BJ (cell line): ENCODE measurements at places on chromosomes 6 and 20. TPM values are rescaled to one million over a fixed set of nuclear protein-coding genes. Genes with fewer than 3 reads are reported as not detected.
A peak's percentile ranks its signal among the peaks of the same experiment; 100 is the strongest.

HSPA1L gene
- polyA plus RNA-seq: 0.90 and 0.99 TPM in 2 replicates

TTLL9 gene
- polyA plus RNA-seq: 0.11 and 0.18 TPM in 2 replicates

CCN2 gene
- polyA plus RNA-seq: 318 and 326 TPM in 2 replicates

TSBP1 gene
- polyA plus RNA-seq: not detected in 2 replicates

MUC21 gene
- polyA plus RNA-seq: not detected in 2 replicates

RGS17 gene
- 0.09 and 0.12 TPM in 2 replicates for polyA plus RNA-seq

AFG1L gene
- polyA plus RNA-seq: 1.7 and 2.6 TPM in 2 replicates

FNDC11 gene
- 0.26 and 0.76 TPM in 2 replicates for polyA plus RNA-seq

RAMACL gene
- polyA plus RNA-seq: 0.26 and 0.32 TPM in 2 replicates

PEDS1 gene
- polyA plus RNA-seq: 26.1 and 52.3 TPM in 2 replicates

OR5V1 gene
- not detected in 2 replicates for polyA plus RNA-seq

OPRM1 gene
- polyA plus RNA-seq: not detected in 2 replicates

GNMT gene
- 0.10 and 0.39 TPM in 2 replicates for polyA plus RNA-seq

DNA sequence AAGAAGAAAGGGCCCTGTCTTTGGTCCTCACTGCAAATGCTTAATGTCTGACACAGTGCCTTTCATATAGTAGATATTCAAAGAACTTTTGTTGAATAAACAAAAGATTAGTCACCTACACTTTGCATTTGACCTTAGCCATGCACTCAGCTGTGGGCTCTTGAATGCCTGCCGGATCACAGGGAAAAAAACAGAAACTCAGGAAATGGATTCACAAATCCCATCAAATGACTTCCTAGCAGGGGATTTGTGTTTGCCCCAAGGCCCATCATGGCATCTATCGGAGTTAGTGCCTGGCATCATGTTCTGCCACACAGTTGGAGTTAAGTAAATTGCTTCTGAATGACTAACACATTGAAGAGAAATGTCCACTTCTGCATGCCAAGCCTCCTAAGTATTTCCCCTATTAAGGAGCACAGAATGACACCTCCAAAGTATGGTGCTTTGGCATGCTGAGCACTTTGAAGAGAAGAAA, 72.3 kb upstream of the DST start:
- DNase-seq: peak; percentile 53

DNA sequence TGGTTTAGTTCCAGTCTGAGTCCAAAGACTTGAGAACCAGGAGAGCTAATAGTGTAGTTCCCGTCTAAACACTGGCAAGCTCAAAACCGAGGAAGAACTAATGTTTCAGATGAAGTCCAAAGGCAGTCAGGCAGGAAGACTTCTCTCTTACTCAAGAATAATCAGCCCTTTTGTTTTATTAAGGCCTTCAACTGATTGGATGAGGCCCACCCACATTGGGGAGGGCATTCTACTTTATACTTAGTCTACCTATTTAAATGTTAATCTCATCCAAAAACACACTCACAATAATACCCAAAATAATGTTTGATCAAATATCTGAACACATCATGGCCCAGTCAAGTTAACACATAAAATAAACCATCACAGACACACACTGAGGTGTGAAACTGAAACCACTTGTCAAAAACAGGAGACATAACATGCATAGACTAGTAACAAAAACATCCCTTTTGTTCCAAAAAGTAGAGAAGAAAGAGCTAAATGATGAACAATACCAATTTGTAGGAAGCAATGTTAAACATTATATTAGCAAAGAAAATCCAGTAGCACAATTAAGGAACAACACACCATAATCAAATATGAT, 50.2 kb upstream of the SENP6 start:
- no peak for DNase-seq

GRCh38 chr6:154301839-154302752, 54.5 kb downstream of the IPCEF1 start:
- peak; percentile 26 for DNase-seq

- no peak for DNase-seq
Measured at GRCh38 chr6:5469101-5469846, 208.0 kb downstream of the FARS2 start.

GRCh38 chr6:80133020-80133419, 26.5 kb downstream of the BCKDHB start:
- DNase-seq: no peak

DNA sequence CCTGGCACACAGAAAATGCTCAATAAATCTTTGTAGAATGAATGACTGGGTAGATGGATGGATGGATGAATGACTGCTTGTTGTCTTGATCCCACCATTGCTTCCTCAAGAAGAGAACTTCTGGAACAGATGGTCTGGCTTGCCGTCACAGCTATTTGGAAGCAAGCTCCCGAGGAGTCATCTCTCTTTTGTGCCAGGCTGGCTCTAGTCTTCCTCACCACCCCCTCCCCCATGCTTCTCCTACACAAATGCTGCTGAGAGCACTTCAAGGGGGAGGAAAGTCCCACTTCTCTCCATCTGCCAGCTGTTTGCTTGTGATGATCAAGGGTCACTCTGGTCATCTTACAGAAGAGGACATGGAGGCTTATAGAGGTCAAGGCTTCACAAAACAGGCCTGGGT, 11.6 kb upstream of the KCNG1 start:
- DNase-seq: no peak

- DNase-seq: no peak
Measured at GRCh38 chr20:24149175-24149574, 160.6 kb upstream of the GGTLC1 start.

DNA sequence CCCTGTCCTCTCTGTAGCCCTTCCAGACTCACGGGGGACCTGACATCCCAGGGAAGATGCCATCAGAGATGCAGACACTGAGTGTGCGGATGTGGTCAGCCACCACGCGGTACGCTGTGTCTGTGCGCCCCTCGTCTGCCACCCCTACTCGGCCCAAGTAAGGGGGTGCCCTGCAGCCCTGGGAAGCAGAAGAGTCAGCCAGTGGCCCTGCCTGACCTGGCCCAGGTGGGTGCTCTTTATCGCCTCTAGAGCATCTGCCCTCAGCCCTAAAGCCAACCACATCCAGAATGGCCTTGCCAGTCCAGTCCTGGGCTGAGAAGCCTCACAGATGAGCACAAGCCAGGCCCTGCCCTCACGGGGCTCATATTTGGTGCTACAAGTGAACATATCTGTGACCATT, 5.9 kb downstream of the AARS2 start:
- DNase-seq: no peak

DNA sequence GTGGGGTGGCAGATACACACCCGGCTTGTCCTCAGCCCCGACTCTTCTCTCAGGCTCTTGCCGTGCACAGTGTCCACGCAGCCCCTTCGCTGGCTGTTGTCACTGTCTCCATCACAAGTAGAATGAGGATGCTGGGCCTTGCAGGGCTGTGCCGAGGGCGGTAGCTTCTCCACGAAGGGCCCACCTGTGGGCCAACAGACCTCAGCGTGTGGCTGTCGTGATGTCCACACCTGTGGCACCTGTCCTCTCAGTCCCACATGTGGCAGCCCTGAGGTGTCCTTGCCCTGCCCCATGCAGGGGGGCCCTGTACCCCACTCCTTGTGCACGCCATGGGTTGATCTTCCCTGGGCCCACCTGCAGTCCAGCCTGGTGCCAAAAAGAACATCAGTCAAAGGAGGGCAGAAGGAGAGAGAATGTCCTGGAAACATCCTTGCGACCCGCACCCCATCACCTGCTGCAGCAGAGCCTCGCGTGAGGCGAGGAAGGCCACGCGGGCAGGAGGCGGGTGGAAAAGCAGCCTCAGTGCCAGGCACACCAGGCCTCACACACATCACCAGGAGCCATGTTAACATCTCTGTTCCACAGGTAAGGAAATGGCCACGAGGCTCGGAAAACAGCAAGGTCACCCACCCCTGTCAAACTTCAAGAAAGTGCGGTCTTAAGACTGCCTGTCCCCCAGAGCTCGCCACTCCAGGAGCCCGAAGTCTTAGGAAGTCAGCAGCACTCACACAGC, 22.3 kb upstream of the AFDN start:
- DNase-seq: no peak

DNA sequence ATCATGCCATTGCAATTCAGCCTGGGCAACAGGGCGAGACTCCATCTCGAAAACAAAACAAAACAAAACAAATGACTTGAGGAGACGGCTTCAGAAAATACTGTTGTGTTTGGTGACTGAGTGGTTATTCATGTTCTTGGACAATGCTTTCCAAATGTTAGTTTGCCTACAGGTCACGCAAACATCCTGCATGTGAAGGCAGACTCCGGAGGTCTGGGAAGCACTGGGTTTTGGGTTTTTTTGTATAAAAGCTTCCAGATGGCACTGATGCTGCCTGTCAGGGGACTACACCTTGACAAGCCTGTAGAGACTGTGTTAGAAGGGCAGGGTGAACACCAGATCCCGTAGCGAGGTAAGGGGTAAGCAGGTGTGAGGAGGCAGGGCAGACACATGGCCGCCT, 81.7 kb downstream of the THBS2 start:
- DNase-seq: peak; percentile 92

- DNase-seq: no peak
Measured at GRCh38 chr6:40822619-40823018, 216.4 kb downstream of the UNC5CL start.

DNA sequence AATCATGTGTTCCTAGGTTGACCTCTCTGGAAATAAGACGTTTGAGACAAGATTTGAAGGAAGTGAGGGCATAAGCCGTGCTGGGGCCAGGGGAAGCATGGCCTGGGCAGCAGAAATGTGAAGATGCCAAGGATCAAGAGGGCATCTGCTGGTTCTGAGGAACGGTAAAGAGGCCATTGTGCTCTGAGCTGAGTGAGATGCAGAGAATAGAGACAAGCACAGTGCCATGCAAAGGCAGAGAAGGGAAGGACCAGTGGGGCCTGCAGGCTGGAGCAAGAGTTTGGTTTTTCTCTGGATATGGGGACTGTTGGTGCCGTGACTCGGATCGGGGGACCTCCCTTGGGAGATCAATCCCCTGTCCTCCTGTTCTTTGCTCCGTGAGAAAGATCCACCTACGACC, 50.8 kb downstream of the SMPDL3A start:
- no peak for DNase-seq

- no peak for DNase-seq
Measured at GRCh38 chr6:131199568-131200272, 64.5 kb downstream of the AKAP7 start.

DNA sequence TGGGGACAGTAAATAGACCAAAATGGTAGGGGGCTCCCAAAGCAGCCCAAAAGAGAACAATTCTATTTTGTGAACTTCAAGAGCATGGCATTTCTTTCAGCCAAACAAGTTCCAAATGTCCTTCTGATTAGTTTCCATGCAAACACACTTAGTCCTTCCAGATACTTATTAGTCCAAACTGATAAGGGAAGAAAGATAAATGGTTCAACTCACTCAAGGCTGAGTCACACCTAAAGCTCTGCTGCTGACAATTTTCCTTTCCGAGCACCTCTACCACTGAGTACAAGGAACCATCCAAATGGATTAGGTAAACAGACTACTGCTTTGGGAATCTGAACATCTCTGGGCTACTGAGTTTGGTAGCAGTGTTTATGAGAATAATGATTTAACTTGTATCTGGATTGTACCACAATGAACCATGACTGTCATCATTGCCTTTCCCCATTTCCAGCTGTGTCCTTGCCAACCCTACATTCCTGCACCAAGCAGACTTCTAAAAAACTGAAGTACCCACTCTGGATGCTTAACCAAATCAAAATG, 71.2 kb downstream of the TNFRSF21 start:
- DNase-seq: no peak

GRCh38 chr20:4507288-4507719, 214.4 kb upstream of the PRND start:
- peak; percentile 96 for DNase-seq

DNA sequence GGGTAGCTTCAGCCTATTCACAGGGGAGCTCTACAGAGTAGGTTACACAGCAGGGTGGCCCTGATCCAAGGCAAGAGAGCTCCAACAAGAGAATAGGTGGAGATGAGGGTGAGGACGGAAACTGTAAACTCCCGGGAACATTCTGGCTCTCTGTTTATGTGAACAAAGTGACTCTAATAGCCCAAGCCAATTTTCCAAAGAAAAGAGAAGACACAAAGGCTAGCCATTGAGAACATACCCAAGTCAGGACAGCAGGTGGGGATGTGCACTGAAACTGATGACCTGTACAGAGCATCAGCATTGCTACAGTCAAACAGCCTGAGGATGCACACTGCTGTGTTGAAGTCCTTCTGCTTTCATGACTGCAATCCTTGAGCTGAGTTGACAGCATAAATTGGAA, 136.0 kb upstream of the TOP1 start:
- no peak for DNase-seq

DNA sequence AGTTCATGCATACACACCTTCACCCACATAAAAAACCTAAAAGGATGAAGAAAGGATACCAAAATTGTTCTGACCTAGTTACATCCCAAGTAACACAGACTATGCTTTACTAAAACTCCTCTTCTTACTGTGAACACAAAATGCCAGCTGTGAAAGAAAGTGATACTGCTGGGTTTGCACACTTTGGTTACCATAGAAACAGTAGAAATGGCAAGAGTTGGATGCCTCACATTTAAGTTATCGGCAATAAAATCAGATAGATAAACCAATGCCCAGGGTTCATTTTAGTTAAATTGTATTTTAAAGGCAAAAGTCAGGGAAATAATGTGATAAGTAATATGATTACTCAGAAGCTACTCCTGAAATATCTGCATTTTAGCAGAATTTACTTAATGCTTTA, 161.9 kb downstream of the CDK19 start:
- DNase-seq: no peak

GRCh38 chr6:21414065-21414464, 179.5 kb upstream of the SOX4 start:
- no peak for DNase-seq

DNA sequence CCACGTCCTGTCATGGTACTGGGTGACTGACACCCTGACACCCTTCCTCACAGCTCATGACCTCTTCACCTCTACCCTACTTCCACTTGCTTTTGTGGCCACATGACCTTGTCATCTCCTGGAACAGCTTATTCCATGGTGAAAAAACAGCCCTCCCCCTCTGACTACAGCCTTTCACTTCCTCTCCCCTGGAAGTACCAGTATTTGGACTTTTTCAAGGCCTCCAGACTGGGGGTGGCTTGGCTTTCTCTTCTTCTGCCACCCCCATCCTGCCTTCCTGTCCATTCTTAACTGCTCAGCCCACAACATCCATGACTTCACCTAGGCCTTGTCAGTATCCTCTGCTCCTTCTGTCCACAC, 168.4 kb downstream of the CARMIL1 start:
- no peak for DNase-seq

GRCh38 chr6:92341201-92341600, 1078.2 kb downstream of the EPHA7 start:
- DNase-seq: no peak

GRCh38 chr6:158634695-158635426, 9.7 kb downstream of the DYNLT1 start:
- no peak for DNase-seq

DNA sequence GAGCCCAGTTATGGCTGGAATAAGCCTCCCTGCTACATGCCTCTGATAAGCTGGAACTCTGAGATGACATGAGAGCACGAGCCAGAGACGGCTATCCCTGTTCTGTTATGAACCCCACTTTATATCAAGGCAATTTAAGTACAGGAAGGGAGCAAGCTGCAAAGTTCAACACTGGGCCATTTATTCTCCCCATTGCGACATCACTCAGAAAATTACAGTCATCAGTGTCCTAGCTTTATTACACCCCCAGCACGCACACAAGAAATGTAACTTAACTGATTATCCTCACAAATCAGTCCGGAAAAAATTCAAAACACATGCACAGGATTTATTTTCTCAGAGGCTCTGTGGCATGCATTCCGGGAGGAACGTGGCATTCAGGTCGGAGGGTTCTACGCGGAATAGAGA, 125.3 kb upstream of the SLC2A12 start:
- DNase-seq: peak; percentile 69

GRCh38 chr6:4370066-4370465, 234.7 kb upstream of the ECI2 start:
- peak; percentile 70 for DNase-seq
